Esophagus squamous epithelium (tissue), 5 donors: ENCODE measurements at places on chromosomes 4 and X. TPM values are rescaled to one million over a fixed set of nuclear protein-coding genes. Genes with fewer than 3 reads are reported as not detected.

- no peak for DNase-seq
These were observed 972.0 kb upstream of the TENM3 start for GRCh38 chr4:181271116-181271640.

GRCh38 chr4:14254926-14255325 lies 627.4 kb upstream of the BOD1L1 start:
- DNase-seq = no peak

Gene PABPC1L2A
- total RNA-seq = not detected

Gene STPG2
- total RNA-seq = 0.31 TPM

DNA sequence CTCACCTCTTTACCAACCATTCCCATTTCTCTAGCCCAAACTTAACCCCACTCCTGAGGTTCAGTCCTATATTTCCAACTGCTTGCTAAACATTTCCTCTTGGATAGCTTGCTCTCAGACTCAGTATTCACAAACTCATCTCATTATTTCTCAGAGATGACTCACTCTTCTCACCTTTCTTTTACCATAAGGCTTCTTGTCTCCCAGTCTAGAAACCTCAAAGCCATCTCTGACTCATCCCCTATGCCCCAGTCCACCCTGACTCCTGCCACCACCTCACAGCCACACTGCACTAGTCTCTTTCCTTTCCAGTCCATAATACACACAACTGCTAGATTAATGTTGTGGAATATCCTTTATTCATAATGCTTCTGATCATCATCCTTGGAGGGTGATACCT lies 4.8 kb downstream of the FRMPD3 start:
- no peak for DNase-seq

Gene USP26
- total RNA-seq = not detected

Gene RNF150
- 0.23 TPM for total RNA-seq

DNA sequence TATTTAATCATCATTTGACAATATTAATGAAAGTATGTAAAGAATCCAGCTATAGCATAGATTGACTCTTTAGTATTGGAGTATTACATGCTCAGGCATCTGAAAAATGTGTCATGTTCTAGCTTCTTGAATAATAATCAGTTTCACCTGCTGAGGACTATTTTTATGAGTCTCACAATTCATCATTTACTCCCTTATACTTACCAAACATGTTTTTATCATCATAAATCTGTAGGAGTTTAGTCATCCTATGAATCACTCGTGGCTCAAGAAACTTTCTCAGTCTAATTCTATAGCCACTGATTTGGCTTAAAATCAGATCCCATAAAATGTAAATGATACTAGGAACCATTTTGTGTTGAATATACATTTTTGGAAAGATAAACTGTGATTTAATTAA lies 1616.1 kb downstream of the C4orf33 start:
- DNase-seq = no peak

Gene EGF
- 0.70 TPM for total RNA-seq

DNA sequence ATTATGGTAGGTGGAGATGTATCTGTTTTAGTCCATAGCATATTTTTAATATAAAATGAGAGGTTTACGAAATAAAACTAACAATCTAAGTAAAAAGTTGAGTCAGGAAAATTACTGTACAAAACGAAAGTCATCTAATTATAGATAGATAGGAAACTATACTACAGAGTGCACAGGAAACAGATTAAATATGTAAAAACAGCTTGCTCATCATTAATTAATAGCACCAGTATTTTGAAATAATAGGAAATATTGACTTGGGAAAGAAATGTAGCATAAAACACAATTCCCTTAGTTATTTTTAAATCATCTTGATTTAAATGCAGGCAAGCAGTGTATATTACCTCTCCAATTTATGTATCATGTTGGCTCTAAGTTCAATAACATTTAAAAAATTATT lies 227.9 kb downstream of the GPM6A start:
- DNase-seq = no peak

Gene HELQ
- total RNA-seq = 17.0 TPM

GRCh38 chr4:88761342-88761741 lies 63.7 kb upstream of the NAP1L5 start:
- no peak for DNase-seq

- no peak for DNase-seq
These were observed 1.4 kb upstream of the SERPINA7 start for GRCh38 chrX:106039920-106040319.

Gene CDKL2
- total RNA-seq = 0.23 TPM

- no peak for DNase-seq
These were observed 10.9 kb upstream of the NALF2 start for GRCh38 chrX:69493193-69493592.

DNA sequence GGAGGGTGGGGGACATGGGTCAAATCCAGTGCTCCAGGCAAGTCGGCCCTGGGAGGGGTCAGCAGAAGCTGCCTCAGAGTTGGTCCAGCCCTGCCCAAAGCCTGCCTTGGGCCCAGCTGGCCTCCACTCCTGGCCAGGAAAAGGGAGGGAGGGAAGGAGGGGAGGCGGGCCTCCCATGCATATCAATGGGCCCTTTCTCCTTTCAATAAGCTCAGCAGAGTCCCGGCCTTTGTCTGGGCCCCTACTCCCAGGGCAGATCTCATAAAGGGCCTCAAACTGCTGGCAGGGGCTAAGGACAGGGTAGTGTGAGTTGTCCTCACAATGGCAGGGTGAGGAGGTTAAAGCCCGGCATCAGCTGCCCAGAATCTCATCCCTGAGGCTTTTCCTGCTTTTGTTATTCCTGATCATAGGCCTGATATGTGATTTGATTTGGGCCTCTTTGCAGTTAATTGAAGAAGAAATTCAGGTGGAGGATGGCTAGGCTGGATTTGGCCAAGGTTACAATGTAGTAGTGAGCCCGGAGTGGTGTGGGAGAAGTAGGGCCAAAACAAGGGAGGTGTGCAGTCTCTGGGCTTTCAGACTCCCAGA lies 121.1 kb upstream of the ATP6AP2 start:
- DNase-seq = no peak

DNA sequence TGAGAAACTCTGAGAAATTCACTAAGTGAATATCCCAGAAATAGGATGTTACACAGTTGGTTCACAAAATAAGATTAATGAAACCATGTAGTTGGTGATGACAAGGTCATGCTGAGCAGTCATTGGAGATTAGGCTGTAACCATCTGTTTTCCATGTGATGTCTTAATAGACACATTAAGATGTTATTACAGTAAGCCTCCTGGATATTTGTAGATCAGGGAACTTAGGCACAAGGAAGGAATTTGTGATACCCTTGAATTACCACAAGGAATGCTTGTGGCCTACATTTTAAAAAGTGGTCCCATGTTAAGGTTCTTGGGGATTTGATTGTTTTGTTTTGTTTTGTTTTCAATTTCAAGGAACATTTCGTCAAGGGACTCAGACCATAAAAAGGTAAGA lies 185.6 kb upstream of the BANK1 start:
- no peak for DNase-seq

GRCh38 chr4:139851639-139852038 lies 186.0 kb downstream of the MGST2 start:
- DNase-seq = no peak

- no peak for DNase-seq
These were observed 55.1 kb downstream of the DMD start for GRCh38 chrX:33156152-33156726.

DNA sequence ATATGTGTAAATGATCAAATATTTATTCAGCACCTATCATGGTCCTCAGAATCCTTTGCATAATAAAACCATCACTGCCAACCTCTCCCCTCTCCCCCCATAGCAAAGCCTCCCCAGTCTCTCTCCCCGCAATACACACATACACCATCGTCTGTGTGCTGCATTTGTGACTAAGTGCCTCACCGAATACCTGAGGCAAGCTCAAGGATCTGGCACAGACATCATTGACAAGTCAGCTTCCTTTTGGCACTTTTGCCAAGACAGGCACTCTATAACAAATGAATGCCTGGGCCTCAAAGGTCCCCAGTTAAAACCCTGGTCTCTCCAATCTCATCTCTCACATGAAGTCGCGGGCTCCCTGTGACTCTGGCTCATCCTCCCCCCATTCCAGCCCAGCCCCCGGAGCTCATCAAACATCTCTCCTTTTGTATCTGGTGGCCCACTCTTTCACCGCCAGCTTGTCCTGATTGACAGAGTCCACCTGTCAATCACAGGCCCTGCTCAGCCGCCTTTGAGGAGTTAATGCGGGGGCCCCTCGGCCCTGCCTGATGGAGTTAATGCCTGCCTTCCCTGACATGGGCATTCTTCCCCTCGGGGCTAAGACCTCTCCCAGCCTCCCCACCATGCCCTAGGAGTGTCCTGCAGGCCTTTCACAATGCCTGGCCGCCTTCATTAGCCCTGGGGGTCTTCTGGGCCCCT lies 135.8 kb upstream of the ATP6AP2 start:
- no peak for DNase-seq

Gene DNAAF6
- not detected for total RNA-seq

DNA sequence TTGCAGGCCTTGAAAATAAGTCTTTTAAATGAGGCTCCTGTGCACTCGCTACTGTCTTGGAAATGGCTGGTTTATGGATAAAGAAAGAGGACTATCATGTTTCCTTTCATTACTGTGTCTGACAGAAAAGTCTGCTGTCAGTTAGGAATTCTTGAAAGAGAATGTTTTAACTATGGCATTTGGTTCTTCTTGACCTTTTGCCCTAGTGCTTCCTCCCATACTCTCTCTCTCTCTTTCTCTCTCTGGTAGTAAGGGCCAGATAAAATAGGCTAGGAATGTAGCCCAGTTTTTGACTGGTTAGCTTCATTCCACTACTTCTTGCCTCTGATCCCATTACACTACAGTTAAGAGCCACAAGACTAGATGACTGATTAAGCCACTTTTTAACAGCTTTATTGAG lies 29.8 kb downstream of the YY2 start:
- DNase-seq = no peak

Gene FHDC1
- total RNA-seq = 5.3 TPM

DNA sequence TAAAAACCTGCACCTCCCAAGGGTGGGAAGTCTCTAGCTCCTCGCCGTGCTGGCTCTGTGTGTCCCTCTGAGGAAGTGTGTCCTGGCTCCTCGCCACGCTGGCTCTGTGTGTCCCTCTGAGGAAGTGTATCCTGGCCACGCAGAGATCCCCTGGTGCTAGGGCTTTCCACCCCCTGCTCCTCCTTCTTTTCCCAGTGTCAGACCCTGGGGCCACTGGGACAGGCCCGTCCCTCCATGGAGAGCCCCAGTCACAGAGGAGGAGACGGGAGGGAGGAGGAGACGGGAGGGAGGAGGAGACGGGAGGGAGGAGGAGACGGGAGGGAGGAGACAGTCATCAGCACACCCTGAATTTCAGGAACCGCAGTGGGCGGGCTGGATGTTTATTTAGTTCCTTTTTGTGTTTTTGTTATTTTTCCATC lies 53.8 kb upstream of the HGFAC start:
- peak; percentile 33 for DNase-seq

Gene ABCD1
- total RNA-seq = 1.8 TPM

Gene TEX11
- total RNA-seq = not detected

Gene FGG
- total RNA-seq = not detected

- no peak for DNase-seq
These were observed 219.7 kb upstream of the MBNL3 start for GRCh38 chrX:132708529-132708928.

GRCh38 chr4:133565379-133565778 lies 416.3 kb downstream of the PCDH10 start:
- no peak for DNase-seq

- DNase-seq = no peak
These were observed 507.9 kb downstream of the MID1IP1 start for GRCh38 chrX:39309018-39309635.

DNA sequence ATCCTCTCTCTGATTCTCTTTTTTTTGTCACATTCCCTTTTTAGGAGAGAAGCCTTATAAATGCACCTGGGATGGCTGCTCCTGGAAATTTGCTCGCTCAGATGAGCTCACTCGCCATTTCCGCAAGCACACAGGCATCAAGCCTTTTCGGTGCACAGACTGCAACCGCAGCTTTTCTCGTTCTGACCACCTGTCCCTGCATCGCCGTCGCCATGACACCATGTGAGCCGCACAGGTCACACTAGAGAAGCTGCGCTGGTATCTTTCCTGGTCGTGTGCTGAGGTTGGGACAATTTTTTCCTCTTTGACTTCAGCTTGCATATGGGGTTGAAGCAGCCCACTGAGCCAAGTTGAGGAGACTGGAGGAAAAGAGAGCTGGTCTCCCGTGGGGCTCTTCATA lies 52.1 kb downstream of the KLF8 start:
- no peak for DNase-seq

GRCh38 chr4:165301833-165302232 lies 25.6 kb upstream of the MSMO1 start:
- DNase-seq = no peak

DNA sequence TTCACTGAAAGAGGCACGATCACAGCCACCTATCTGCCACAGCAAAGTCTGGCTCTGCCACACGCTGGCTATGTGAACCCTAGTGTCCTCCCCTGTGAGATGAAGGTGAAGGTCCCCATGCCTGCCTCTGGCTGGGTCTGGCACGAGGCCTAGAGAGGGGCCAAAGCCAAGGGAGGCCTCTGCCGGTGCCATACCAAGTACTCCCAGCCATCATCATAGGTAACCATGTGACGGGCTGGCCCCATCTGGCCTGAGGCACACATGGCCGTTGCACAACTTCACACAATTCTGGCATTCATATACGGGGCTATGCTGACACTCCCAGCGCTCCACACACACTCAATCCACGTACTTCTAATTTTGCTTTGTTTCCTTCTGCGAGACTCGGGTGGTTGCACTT lies 15.3 kb downstream of the NOP14 start:
- DNase-seq = no peak

DNA sequence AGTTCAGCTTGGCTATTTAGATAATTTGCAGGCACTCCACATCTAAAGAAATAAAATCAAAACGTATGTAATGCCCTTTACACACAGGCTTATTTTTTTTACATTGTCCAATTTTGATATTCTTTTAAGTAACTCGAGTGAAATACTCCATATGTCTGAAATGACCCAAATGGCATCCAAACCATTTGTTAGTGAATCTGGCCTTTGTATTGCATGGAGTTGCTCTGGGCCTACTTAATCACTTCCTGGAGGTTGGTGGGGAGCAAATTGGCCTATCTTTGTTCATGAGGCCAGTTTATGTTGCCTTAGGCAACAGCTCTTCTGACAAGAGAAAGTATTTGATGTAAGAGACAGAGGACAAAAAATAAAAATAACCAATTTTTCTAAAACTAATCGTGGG lies 47.6 kb upstream of the TMEM131L start:
- no peak for DNase-seq

Gene FAM241A
- total RNA-seq = 4.7 TPM

Gene XK
- 3.0 TPM for total RNA-seq

DNA sequence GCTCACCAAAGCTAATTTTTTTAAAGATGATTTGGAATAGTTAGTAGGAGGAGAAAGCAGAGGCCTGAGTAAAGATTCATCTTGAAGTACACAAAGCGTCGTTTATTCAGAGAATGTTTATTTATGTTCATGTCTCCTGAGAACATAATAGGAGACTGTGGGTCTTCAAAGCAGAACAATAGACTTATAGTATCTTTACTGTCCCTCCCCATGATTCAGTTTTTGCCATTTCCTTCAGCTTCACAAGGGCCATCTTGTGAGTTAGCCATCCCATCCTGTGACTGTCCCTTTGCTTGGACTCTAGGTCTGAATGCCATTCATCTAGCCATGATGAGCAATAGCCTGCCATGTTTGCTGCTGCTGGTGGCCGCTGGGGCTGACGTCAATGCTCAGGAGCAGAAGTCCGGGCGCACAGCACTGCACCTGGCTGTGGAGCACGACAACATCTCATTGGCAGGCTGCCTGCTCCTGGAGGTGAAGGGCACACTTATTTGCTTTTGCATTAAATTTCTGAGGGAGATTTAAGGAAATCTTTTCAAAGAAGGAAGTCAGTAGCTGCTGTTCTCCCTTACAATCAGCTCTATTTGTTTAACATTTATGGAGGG lies 105.8 kb downstream of the NFKB1 start:
- DNase-seq = no peak
